ENCODE measurements at places on chromosomes 2 and 18.

DNA sequence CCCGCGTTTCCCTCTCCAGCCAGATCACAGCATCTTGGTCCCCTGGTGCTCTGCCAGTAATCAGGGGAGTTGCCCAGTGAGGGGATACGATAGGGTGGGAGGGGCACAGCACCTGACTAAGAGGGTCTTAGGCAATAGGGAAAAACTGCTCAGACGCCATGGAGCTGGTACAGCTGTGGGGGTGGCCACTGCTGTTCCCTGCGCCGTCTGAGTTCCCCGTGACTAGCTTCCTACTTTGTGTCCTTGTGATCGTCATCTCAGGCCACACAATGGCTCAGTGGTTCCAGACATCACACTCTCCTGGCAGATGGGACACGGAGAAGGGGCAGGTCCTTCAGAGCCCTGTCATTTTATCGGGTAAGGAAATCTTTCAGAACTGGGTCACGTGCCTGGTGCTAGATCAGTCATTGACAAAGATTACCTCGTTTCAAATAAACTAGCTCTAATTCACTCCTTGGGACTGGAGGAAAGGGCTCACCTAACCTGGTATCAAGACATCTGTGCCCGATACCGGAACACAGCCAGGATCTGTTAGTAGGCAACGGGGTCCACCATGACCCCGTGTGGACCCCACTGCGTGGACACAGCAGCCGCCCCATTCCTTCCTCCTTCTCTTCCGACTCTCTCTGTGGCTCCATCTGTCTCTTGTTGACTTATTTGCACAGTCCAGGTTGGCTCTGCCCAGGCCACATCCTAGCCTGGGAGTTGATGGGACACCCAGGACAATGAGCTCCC is 101.6 kb downstream of the PTGR3 start:
- DNase-seq: no peak

GRCh38 chr18:13513021-13513420 is 213.3 kb downstream of the FAM210A start:
- DNase-seq: no peak

DNA sequence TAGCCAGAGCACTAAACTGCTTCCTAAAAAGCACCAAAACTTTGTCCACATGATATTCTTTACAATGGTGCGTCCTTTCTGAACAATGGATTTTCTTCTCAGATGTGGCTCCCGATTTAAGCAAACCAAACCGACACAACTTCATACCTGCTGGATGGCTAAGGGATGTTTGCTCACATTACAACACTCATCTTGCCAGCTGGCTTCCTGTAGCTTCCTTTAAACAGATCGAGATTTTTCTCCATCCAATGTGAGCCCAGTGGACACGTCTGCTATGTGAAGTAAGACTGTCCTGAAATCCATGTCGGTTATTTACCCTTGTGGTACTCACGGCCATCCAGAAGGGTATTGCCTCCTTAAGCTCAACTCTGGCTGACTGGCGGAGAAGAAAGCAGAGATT is 126.5 kb downstream of the MAPK4 start:
- DNase-seq: no peak

DNA sequence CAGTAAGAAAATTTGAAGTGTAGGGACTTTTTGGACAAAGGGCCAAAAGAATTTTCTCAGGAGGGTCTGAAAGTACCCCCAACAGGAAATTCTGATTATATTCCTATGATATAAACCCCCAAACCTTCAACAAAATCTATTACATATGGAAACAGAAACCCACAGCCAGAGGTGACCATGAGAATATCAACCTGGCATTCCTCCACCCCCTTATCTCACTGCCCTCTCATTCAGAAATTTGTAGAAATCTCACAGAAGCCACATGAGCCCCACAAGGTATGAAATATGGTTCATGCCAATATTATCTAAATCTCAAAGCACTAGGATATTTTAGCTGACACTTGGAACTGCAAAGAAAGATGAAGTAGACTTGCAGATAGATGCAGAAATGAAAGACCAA is 31.0 kb upstream of the RBBP8 start:
- DNase-seq: no peak

GRCh38 chr2:65550246-65550645 is 117.8 kb upstream of the SPRED2 start:
- no peak for DNase-seq

DNA sequence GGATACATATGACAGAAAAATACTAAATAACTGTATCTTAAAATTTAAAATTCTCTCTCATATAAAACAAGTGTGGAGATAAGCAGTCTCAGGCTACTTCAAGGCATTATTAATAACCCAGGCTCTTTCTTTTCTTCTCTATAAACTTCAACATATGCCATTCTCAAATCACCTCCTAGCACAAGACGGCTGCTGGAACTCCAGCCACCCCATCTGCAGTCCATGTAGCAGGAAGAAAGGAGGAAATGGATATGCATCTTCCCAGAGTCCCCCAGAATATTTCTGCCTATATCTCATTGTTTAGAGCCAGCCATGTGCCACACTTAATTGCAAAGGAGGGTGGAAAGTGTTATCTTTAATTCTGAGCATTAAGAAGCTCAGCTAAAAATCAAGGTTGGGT is 35.3 kb upstream of the NEB start:
- no peak for DNase-seq

All from iPS DF 6.9 (cell line).